ENCODE measurements at places on chromosomes 6 and 20. TPM values are rescaled to one million over a fixed set of nuclear protein-coding genes. Genes with fewer than 3 reads are reported as not detected.

- no peak for DNase-seq
These were observed 202.4 kb downstream of the LMBRD1 start for GRCh38 chr6:69594405-69594804.

DNA sequence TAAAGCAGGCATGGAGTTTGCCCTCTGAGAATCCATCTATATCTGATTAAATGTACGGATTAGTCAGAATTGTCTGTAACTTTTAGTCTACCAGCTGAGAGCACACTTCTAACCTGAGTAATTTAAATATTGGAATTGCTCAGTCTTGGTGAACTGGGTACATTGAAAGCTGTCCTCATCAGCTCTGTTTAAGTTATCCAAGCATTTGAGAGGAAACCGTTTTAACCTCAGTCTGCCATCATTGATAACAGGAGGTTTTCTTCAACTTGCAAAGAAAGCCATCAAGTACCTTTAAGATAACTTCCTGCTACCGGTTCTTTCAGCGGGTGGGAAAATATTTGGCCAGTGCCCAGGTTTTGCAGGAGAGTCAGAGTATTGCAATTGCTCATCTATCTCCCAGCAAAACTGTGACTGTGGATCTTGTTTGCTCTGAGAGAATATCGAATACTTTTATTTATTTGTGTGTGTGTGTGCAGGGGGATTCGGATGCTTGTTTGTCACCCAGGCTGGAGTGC lies 31.1 kb upstream of the F13A1 start:
- DNase-seq, result no peak

DNA sequence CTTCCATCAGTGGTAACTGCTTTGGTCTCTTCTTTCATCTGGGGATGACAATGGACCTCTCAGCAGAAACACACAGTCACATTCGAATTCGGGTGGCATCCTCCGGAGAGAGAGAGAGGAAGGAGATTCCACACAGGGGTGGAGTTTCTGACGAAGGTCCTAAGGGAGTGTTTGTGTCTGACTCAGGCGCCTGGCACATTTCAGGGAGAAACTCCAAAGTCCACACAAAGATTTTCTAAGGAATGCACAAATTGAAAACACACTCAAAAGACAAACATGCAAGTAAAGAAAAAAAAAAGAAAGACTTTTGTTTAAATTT lies 6.1 kb downstream of the EDN1 start:
- DNase-seq, result no peak

Gene PTK6
- total RNA-seq, result 0.11 TPM

Gene RALY
- 110 TPM for total RNA-seq

DNA sequence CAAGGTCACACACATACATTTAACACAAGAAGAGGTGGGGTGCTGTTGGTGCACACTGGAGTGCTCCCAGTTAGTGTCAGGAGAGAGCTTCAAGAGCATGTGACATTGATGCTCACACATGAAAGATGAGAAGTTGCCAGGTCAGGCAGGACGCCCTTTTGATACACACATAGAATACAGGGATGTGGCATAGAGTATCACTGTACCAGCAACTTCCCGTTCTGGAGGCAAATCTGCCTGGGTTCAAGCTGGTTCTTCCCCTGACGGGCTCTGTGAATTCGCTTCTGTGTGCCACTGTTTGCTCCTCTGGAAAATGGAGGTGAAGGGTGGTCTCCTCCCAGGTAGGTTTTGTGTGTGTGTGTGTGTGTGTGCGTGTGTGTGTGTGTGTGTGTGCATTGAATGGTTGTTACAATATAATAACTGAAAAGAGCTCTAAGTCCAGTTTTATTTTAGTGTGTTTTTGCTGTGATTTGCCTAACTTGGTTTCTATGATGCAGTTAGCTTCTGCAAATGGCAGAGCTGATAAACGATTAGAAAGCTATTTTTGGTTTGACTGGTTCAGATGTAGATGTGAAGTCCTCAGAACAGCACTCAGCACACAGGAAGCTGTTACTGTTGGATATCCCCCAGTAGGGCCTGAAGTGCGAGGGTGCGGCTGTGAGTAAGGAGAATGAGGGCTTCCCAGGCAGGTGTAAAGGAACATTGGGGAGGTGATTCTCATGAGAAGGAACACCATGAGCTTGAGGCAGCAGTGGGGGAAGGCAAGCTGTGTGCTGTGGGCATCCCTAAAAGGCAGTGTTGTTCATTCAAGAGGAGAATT lies 53.4 kb downstream of the HIVEP1 start:
- DNase-seq, result no peak

Gene NKAPL
- total RNA-seq, result not detected

DNA sequence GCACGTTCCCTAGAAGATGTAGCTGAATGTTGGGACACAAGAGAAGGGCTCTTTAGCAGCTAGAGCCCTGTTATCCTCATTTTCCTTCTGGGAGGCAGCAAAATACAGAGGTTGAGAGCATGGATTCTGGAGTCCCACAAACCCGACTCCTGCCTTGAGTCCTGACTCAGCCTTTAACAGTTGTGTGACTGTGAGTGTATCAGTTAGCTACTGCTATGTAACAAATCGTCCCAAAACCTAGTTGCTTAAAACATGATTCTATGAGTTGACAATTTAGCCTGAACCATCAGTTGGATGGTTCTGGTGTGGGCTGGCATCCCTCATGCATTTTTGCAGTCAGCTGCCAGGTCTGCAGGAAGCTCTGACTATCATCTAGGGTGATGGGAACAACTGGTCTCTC lies 54.6 kb downstream of the RBM38 start:
- DNase-seq, result no peak

DNA sequence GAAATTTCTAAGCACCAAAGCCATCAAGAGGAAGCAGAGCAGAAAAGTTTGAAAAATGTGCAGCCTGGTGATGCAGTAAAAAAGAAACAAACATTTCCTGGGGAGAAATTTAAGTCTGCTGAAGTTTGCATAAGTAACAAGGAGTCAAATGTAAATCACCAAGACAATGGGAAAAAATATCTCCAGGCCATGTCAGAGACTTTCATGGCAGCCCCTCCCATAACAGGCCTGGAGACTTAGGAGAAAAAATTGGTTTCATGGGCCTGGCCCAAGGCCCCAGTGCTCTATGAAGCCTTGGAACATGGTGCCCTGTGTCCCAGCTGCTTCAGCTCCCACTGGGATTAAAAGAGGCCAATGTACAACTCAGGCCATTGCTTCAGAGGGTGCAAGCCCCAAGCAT lies 30.1 kb upstream of the EPM2A start:
- no peak for DNase-seq

DNA sequence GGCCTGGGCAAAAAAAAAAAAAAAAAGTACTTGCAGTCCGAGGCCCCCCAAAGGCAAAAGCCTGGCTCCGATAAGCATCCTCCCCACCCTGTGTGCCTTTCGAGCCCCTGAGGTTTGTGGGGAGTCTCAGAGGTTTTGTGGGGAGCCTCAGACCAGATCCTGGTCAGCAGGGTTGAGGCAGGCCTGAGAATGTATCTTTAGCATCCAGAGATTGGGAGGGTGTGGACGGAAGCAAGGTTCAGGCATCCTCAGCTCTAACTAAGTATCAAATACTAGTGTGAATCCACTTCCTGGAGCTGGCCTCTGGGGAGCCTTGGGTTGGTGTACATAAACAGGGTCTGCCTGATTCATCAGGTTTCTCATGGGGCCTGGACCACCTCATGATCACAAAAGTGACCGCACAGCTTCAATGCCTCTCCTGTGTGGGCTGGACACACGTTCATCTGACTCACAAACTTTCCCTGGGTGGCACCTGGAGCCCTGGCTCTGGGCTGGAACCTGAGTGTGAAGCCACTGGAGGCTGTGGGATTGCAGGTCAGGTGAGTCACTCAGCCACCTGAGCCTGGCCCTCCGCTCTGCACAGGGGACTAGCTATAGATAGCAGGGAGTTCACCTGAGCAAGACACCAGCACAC lies 24.4 kb downstream of the PCMTD2 start:
- DNase-seq, result no peak

DNA sequence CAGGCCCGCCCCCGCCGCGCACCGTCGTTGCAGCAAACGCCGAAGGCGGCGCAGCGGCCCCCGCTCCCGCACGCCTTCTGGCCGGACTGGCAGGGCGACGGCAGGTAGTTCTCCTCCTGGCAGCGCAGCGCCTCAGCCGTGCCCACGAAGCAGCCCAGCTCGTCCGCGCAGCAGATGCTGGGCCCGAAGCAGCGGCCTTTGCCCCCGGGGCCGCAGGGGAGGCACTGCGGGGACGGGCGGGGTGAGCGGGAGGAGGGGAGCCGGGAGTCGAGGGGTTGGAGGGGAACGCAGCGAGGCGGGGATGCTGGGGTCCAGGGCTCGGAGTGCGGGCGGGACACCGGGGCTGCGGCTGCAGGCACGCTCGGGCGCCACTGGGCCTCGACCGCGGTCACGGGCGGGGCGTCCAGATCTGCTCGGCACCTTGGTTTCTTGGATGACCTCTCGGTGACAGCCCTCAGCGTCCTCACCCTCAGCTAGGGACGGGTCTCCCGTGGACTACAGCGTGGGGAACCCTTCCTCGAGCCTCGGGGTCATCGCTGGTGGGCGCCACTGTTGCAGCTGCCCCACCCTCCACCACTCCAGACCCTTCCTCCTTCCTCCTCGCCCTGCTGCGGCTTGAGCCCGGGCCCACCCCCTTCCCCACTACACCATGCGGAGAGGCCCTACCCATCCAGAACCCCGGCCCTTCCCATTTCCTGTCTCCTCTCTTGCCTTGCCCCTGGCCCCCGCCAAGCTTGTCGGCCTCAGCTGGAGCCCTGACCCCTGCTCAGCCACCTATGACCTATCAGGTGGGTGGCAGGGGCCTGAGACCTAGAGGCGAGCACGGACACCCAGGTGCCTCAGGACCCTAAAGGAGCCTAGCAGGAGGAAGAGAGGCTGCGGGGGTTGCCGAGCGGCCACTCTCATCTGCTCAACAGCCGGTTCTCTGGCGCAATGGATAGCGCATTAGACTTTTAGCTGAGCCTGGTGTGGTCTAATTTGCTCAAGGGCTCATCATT lies 1.3 kb downstream of the AVP start:
- DNase-seq, result peak; percentile 25

DNA sequence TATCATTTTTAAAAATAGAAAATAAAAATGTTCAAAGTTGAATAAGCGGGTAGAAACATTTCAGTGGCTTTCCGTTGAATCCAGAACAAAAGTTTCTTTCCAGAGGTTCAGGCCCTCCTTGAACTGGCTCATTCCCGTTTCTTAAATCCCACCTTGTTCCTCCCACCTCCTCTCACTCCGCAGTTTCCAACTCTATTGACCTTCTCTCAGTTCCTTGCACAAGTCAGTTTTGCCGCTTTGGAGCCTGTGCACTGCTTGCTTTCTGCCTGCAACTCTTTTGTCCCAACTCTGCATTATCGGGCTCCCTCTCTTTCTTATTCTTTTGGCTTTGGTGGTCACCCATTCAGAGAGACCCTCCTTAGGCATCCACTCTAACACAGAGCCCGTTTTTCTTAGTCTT lies 99.9 kb upstream of the EDN1 start:
- no peak for DNase-seq

- DNase-seq, result no peak
These were observed 23.2 kb downstream of the TNXB start for GRCh38 chr6:32085759-32086459.

Gene SENP6
- 94.8 TPM for total RNA-seq

Gene EEF1A2
- total RNA-seq, result 0.81 TPM

GRCh38 chr6:107443608-107444267 lies 15.6 kb downstream of the PDSS2 start:
- DNase-seq, result no peak

- DNase-seq, result no peak
These were observed 492.9 kb downstream of the PHF3 start for GRCh38 chr6:64128301-64129024.

Gene PRRC2A
- 207 TPM for total RNA-seq

Measured in CD8-positive, alpha-beta T cell (primary cell).